ENCODE measurements at places on chromosomes 16 and 17.

DNA sequence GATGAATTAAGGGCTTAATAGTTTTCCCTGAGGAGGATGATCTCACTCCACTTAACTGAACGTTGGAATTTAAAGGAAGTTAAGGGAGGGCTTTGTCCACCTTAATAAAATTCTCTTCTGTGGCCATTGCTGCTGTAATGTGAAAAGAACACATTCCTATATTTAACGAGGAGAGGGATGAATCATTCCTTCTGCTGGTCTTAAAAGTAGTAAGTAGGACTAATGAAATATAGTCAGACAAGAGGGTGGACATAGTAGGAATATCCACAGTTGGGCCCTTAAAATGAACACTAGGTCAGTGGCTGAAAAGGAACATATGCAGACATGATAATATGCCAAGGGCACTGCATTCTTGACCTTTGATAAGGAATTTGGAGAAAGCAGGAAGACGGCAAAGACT is 405.6 kb downstream of the PMP22 start:
- DNase-seq, result no peak

DNA sequence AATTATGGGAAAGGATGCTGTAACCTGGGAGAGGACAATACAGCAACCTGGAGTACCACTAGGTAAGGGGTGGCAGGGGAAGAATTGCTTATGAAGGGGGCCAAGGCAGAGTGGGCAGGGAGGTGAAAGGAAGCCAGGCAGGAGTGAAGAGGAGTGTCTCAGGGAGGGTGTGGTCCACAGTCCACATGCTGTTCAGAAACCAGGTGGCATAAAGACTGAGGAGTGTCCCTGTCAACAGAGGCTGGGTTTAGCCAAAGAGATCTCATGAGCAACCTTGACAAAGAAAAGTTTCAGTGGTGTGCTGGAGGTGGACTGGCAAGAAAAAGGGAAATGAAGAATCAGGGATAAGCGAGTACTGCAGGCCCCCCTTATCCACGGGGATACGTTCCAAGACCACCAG is 88.4 kb downstream of the SPACA3 start:
- no peak for DNase-seq

- DNase-seq, result no peak
Observed at GRCh38 chr17:79242393-79242792, 167.8 kb downstream of the ENGASE start.

- DNase-seq, result no peak
Observed at GRCh38 chr16:1193143-1193824, 31.8 kb downstream of the TPSG1 start.

DNA sequence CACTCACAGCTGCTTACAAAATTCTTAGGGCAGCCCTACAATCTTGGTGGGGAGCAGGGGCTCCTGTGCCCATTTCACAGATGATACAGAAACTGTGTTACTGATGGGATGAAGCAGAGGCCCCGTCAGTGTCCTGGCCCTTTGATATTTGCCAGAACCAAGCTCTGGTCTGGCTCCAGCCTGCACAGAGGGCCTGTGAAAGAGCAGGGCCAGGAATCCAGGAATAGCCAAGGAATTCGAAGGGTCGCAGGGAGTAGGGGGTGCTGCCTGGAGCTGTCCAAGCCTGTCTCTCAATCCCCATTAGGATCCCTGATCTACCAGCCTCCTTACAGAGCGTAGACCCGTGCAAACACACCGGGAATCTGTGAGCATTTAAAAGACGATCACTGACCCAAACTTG is 86.3 kb upstream of the RCVRN start:
- no peak for DNase-seq

GRCh38 chr16:56460101-56460500 is 8.7 kb downstream of the OGFOD1 start:
- DNase-seq, result no peak

DNA sequence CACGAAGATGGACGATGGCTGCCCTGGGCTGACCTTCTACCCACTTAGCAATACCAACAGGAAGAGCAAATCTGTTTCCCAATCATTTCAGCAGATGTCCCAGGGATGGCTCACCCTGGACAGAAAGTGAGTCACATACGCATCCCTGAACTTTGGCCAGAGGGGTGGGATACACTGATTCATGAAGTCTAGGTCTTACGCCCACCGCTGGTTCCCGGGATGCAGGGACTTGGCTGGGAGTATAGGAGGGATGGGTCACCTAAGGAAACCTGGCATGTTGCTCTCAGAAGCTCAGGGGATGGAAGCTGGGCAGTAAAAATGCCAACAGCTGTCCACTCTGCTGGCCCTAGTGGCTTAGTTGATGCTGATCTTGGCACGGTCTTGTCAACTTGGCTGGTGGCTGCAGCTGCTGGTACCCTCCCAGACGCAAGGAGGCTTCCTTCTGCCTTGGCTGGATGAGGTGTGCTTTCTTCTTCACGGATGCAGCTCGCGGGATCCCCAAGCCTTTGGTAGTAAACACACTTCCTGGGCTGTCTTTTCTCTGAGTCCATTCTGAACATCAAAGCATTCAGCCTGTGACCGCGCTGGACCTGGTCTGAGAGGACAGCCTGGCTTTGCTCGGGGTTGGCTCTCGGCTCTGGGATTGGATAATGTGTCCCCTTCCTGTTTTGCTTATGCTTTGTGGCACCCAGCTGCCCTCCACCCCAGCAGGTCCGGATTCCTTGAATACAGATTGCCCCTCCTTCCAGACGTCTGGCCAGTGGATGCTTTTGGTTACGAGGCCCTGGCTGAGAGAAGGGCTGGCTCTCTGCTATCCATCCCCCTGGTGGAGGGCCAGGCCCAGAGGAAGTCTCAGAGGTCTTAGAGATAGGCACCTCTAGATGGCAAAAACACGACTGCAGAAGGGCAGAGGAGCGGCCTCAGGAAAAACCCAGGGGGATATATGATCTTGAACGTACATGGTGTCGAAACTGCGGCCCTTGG is 71.5 kb downstream of the RAP1GAP2 start:
- DNase-seq, result no peak

DNA sequence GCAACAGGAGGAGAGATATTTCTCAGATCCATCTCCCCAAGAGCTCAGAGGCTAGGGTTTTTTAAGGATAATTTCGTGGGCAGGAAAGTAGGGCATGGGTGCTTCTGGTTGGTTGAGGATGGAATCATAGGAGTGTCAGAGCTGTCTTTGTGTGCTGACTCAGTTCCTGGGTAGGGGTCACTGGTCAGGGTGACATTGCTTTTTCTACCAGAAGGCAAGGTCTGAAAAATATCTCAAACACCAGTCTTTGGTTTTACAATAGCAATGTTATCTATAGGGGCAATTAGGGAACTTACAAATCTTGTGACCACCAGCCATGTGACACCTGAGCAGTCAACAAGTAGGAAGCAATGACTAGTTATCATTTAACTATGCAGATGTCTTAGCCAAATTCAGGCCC is 82.9 kb upstream of the DYNLRB2 start:
- DNase-seq, result no peak

GRCh38 chr16:88739139-88739976 is 33.1 kb downstream of the CTU2 start:
- DNase-seq, result no peak

DNA sequence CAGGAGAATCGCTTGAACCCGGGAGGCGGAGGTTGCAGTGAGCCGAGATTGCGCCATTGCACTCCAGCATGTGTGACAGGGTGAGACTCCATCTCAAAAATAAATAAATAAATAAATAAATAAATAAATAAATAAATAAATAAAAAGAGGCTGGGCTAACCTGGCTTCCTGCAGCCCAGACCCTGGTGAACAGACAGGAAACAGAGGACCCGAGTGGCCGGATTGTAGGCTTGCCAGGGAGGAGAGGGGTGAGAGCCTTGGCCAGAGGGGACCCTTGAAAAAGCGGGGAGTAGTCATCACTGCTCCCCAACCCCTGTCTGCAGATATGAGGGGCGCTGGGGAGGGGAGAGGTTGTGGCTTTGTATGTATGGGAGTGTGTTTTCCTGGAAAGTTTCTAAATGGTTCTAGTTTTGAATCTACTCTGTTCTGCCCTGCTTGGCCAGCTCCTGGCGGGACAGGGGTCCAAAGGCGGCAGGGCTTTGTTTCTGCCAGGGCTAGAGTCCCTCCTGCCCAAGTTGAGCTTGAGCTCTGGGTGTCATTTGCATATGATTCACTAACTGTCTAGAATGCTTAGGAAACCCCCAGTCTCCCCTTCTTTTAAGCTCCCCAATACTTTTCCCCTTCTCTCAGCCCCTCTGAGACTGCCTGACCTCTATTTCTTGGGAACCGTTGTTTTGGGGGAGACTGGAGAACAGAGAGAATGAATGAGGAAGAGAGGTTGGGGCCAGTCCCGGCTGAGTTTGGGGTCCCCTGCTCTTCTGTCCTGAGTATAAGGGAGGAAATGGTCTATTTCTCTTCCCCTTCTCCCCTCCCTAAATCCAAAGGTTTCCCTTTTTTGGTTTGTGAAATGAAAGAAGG is 16.4 kb downstream of the RARA start:
- no peak for DNase-seq

DNA sequence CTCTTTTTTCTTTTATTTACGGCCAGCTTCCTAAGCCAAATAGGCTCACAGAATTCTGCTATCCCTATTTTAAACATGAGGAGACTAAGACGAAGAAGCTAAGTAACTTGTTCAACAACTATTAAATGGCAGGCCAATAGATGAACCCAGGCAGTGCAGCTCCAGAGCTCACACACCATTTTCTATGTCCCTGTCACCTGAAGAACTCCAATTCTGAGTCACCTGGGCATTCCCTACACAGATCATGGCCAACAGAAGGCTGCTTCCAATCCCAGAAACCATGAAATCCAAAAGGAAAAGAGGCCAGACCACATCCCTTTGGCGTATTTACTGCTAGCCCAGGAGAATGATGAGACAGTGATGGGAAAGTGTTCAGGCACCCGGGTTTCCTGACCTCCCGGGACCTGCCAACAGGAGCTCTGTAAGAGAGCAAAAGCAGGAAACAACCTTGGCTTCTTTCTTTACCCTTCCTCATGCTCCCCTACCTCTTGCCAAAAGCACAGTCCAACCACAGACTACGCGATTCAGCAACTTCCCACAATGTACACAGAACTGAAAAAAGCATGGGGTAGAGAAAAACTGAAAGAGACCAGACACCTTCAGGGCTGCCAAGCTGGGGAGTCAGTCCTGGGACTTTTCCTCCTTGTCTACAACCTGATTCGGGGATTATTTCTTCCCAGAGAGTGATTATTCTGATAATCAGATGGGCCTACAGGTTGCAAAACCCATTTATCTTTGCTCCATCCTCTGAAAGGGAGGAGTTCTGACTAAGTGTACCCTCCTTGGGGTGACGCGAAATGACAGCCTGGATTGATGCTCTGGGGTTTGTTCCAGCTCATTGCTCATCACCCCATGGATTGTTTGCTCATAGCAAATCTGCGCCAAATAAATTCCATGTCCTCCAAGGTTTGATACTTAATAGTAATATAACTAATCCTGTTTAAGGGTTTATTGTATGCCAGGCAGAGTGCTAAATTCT is 47.8 kb upstream of the HAS3 start:
- no peak for DNase-seq

DNA sequence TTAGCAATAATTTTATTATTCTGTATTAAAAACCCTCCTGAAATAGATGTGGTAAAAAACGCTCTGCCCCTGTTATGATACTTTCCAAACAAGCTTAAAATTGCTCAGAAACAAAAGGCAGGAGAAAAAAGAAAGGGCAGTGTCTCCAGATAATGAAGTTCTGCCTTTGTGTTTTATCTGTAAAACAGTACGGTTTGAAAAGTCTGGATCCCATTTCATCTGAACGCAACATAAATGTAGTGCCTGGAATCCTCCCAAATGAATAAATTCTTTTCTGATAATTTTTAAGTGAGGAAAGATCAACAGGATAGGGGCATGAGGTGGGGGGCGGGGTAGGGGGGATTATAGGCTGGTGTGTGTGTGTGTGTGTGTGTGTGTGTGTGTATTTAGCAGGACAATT is 87.5 kb upstream of the SOX9 start:
- no peak for DNase-seq

DNA sequence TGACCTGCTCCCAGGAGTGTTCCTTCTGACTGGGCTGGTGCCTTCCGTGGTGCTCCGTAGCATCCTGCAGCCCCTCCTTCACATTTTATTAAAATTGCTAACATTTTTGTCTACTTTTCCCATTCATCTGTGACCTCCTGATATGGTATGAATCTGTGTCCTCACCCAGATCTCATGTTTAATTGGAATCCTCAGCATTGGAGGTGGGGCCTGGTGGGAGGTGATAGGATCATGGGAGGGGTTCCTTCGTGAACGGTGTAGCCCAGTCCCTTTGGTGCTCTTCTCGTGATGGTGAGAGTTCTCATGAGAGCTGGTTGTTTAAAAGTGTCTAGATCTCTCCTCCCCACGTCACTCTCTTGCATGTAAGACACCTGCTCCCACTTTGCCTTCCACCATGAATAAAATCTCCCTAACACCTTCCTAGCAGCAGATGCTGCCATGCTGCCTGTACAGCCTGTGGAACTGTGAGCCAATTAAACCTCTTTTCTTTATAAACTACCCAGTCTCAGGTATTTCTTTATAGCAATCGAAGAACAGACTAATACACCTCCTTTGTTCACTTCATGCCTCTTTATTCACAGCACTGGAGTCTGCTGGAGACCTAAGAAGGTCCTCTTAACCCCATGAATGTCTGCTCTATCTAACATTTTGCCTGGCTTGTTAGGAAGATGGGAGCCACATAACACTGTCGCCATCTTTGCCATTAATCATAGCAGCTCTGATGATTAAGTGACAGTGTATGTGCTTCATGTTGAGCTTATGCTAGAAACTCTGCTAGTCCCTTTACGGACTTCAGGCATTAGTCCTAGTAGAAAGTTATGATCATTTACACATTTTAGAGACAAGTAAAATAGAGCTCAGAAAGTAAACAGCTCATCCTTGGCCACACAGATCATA is 377.7 kb upstream of the MAF start:
- DNase-seq, result no peak

GRCh38 chr17:40499551-40500189 is 1.8 kb downstream of the TNS4 start:
- no peak for DNase-seq

GRCh38 chr17:39264119-39264518 is 38.4 kb upstream of the STAC2 start:
- no peak for DNase-seq

- no peak for DNase-seq
Observed at GRCh38 chr17:79115487-79115886, 40.9 kb downstream of the ENGASE start.

Measured in stimulated activated naive CD4-positive, alpha-beta T cell (primary cell).